A549 (cell line): ENCODE measurements at places on chromosomes 1 and 21.
A peak's percentile ranks its signal among the peaks of the same experiment; 100 is the strongest.

GRCh38 chr1:59043796-59044195 lies 253.1 kb upstream of the FGGY start:
- DNase-seq = peak; percentile 60

DNA sequence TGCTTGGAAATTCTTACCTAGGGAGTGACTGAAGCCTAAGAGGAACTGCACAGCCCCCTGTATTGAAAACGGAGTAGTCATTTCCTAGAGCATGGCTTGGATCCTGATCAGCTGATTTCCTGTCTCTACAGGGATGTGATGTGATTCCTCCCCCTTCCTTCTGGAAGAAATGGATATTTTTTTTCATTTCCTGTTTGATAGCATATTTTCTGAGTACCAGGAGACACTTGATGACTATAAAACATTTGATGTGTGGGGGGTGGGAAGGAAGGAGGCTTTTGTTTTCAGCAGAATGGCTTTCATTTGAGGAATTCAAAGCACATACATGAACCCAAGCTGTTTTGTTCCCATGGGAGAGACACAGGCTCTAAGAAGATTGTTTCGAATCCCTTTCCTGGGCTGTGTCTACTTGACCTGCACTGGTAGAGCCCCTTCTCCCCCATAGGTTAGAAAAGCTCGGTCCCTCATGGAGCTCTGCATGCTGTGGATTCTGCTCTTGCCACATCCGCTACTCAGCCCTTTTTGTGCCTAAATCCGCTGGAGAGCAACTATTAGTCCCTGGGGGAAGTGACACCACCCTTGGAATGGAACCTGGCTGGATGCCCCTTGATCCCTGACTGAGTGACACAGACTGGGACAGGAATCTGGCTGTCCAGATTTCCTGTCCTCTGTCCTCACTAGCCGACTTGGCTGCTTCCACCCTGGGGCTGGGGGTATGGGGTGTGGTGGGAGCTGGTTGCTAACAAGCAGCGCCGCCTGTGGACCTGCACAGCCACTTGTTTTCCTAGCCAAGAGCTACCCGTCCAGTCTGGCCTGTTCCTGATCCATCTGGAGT lies 71.8 kb upstream of the MACF1 start:
- peak; percentile 55 for DNase-seq

DNA sequence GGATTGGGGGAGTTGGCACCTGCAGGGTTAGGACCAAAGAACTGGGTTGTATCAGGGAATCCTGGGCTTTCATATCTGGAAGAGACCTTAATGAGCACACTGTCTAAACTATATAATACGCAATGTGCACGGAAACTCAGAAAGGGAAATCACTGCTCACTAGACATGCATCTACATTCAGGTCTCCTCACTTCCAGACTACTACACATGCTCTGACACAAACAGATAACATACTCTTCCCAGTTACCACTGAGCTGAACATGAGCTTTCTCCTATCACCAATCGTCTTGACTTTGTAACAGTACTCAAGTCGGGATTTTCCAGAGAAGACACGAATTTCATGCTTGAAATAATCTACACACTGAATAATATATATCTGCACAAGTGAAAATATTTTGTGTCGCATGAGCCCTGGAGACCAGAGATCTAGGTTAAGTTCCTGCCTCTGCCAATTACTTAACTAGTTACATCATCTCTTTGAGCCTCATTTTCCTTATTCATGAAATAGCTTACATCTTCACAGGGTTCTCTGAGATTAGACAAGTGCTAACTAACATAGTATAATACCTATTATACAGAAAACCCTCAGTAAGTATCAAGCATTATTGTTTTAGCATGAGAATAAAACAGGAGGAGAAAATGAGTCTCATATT lies 101.1 kb downstream of the JAK1 start:
- no peak for DNase-seq

DNA sequence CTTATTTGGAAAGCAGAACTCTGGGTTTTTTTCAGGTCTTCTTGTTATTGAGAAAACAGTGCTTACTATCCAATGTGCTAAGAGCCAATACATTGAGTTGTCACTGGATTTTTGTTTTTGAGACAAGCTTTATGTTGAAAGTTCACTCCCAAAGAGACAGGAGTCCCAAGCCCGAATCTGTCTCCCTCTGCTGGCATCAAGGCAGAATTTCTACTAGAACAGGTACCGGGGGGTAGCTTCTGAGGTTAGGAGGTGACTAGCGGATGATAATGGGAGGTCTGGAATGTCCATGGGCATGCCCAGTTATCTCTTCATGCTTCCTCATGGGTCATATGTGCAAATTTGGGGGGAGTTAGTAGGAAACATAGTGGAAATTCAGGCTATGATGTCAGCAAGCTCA lies 25.1 kb downstream of the ZNF124 start:
- DNase-seq = no peak
